ENCODE measurements at places on chromosomes 3 and 15.
A peak's percentile ranks its signal among the peaks of the same experiment; 100 is the strongest.

GRCh38 chr3:63855333-63855940 is 8.2 kb downstream of the THOC7 start:
- no peak for DNase-seq

DNA sequence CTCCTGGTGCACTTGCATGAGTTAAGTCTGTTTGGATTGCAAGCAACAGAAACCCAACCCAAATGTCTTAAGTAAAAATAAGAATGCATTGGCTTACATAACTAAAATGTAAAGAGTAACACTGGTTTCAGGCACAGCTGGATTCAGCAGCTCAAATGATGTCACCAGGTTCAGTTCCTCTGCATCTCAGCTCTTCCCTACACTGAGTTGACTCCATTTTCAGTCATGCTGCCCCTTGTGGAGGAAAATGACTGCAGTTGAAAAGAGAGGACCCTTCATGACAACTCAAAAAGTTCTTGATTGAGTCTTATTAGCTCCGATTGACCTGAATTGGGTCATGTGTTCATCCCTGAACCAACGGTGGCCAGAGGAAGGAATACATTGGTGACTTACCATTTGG is 138.5 kb upstream of the ABI3BP start:
- no peak for DNase-seq

GRCh38 chr3:156483426-156483825 is 71.5 kb downstream of the SSR3 start:
- DNase-seq = no peak

GRCh38 chr3:131796558-131797198 is 238.1 kb downstream of the CPNE4 start:
- no peak for DNase-seq

DNA sequence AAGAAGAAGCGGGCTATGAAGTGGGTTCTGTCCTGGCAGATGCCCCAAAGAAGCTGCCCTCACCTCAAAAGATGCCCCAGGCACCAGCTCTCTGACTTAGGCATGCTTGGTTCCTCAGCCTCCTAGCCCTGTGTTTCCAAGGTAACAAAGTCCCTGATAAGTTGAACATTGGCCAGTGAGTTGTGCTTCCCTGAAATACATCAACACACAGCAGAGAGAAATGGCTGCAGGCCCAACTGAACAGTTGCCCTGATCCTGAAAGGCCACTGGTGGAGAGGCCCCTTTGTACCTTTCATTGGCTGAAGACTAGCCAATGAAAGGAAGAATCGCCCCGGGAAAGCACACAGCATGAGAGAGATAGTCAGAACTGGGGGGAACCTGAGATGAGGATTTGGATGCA is 169.9 kb upstream of the CTNNB1 start:
- DNase-seq = no peak

DNA sequence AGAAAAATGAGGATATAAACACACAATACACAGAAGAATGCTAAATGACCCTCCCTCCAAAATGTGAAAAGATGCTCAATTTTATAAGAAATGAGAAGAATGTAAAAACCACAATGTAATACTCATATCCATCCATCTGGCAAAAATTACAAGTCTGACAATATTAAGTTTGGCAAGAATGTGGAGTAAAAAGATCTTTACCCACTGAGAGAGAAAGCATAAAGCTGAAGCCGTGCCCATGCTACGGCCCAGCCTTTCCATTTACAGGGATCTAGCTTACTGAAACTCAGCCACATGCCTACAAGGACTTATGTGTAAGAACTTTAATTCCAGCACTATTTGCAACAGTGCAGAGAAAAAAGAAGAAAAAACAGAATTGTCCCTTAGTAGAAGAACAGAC is 42.9 kb downstream of the ATP13A3 start:
- DNase-seq = no peak

DNA sequence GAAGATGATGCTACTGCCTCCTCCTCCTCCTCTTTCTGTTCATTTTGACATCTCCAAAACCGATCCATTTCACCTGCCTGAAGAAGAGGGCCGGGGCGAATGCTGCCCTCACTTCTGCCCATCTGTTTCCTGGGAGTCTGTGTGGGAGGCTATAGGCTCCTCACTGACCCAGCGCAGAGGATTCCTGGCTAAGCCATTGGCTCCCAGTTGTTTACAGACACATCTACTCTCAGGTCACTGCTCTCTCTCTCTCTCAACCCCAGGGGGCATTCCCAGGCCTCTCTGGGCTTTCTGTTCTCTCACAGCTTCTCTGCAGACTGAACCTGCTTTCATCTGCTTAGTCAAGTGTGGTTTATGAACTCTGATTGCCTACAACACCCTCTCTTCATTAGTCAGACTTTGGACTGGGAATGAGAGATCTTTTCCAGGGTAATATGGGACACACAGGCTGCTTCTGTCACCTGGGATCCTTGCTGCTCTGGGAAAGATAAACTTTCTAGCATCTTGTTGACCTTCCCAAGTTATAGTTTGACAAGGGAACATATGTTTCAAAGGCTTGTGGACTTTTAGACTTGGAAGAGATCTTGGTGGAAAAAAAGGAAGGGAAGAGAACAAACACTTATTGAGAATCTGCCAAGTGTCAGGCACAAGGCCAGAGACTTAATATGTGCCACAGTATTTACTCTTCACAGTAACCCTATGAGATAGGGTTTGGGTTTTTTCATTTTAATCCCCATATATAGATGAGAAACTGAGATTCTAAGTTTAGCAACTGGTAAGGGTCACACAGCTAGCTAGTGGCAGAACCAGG is 30.2 kb upstream of the USP3 start:
- no peak for DNase-seq

DNA sequence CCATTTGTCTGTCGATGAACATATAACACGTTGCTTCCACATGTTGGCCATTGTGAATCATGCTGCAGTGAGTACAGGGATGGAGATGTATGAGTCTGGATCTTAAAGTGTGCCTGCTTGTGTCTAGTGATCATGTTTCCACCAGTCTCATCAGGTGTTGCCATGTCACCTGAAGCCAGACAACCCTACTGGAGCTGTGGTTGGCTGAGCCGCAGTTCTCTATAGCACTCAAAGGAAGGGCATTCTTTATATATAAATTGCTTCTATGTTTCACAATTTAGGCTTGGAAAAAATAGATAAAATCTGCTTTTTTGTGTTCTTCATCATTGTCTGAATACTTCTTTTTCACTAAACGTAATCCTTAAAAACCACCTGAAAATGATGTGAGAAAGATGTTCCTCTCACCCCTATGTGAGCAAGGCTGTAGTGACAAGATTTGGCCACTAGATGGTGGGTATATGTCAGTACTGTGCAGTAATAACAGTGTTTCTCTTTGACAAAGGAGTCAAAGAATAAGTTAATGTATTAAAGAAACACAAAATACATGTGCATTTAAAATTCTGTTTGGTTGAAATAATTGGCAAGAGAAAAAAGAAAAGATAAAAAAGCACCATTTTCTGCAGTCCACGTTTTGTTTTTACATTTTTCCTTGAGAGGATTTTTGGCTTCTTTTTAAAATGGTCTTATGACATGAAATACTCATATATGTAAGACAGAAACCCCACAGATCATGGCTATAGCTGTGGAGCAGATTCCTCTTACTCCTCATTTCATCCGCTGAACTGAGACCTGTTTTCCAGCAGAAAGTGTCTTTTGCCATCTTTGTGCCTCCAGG is 394.5 kb upstream of the DPPA4 start:
- DNase-seq = peak; percentile 9

DNA sequence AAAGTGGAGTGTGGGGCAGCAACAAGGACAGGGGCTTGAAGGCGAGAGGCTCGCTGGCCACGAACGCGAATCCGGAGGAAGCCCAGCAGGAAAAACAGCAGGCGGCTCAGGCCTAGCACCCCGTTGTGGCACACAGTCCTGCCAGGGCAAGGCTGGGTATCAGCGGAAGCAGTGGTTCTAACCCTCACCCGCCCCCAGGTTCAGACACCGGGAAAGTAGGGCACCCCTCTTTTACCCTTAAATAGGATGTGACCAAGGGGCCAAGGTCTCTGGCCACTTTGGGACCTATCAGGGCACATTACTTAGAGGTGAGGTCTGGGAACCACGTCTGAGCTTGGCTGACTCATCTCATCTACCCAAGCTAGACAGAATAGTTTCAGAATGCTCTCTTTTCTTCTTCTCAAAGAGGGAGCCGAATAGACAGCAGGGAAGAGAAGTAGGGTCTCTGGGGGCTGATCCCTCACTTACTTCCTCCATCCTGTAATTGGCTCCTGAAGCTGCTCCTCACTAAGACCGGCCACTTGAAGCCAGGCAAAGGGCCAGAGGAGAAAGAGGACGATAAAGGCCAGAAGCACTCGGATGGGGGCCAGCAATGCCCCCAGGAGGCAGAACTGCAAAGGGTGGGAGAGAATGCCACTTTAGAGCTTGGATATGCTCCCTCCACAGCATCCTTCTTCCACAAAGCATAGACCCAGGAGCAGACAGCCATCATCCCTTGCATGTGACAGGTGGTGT is 1.7 kb downstream of the LPCAT4 start:
- no peak for DNase-seq

Measured in amygdala (tissue), 56 donors.